Effector memory CD4-positive, alpha-beta T cell (primary cell): ENCODE measurements at places on chromosomes 7 and 10.

DNA sequence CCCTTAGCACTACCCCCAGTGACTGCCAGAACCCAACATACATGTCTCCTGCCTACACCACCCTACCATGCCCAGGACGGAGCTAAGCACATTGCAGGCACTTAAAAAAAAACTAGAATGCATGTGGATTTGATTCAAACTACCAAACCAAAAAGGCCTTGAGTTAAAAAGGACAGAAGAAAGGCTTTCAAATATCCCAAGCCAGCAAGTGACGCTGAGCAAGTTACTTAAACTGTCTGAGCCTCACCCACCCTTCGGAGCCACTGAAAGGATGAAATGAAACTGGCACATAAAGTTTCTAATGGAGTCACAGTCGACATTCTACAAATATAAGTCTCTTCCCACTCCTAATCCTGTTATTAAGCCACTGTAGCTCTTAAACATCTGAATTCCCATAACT lies 1.8 kb downstream of the CPXM2 start:
- H3K27ac ChIP-seq = no peak overlapping the region
- no peaks in the 10 kb centered on the region for H3K4me1 ChIP-seq
- no peaks in the 10 kb centered on the region for H3K27me3 ChIP-seq
- no peaks in the 10 kb centered on the region for H3K36me3 ChIP-seq
- no peak overlapping the region for H3K4me3 ChIP-seq

- no peaks in the 10 kb centered on the region for H3K36me3 ChIP-seq
- H3K27me3 ChIP-seq = no peaks in the 10 kb centered on the region
- no peak for DNase-seq
These were observed 87.9 kb upstream of the KLF14 start for GRCh38 chr7:130821864-130822263.

- H3K36me3 ChIP-seq = no peaks in the 10 kb centered on the region
- no peak overlapping the region for H3K27ac ChIP-seq
- no peaks in the 10 kb centered on the region for H3K27me3 ChIP-seq
- no peak for DNase-seq
These were observed 291.1 kb downstream of the GRID1 start for GRCh38 chr10:86075512-86075911.

GRCh38 chr7:26958834-26959233 lies 94.4 kb upstream of the SKAP2 start:
- H3K4me1 ChIP-seq = no peaks in the 10 kb centered on the region
- no peak for DNase-seq
- H3K4me3 ChIP-seq = no peak overlapping the region
- H3K27ac ChIP-seq = no peak overlapping the region

- no peaks in the 10 kb centered on the region for H3K36me3 ChIP-seq
- H3K27me3 ChIP-seq = no peaks in the 10 kb centered on the region
- no peak overlapping the region for H3K4me3 ChIP-seq
- DNase-seq = no peak
- no peak overlapping the region for H3K27ac ChIP-seq
These were observed 331.3 kb upstream of the COBL start for GRCh38 chr7:51647931-51648351.

- H3K27ac ChIP-seq = no peak overlapping the region
- H3K4me3 ChIP-seq = no peak overlapping the region
- H3K36me3 ChIP-seq = no peaks in the 10 kb centered on the region
These were observed 445.3 kb downstream of the ADRA2A start for GRCh38 chr10:111522141-111522540.

DNA sequence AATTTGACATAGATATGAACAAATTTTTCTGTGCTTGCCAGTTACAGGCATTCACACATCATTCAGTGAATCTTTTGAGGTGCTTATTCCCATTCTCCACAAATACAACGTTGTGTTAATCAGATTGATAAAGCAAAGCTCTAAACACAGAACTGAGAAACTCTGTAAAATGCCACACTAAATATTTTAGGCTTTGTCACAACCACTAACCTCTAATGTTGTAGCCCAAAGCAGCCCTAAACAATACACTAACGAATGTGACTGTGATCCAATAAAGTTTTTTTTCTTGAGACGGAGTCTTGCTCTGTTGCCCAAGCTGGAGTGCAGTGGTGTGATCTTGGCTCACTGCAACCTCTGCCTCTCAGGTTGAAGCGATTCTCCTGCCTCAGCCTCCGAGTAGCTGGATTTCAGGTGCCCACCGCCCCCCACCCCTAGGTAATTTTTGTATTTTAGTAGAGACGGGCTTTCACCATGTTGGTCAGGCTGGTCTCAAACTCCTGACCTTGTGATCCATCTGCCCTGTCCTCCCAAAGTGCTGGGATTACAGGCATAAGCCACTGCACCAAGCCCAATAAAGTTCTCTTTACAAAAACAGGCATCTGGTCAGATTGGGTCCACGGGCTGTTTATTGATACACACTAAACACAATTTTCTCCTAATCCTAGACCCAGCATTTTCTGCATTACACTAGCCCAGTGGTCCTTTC lies 6.9 kb downstream of the CYCS start:
- no peaks in the 10 kb centered on the region for H3K27me3 ChIP-seq
- H3K4me1 ChIP-seq = no peaks in the 10 kb centered on the region
- no peak overlapping the region for H3K27ac ChIP-seq
- peaks cover 22% of the 10 kb centered on the region for H3K36me3 ChIP-seq
- DNase-seq = no peak

DNA sequence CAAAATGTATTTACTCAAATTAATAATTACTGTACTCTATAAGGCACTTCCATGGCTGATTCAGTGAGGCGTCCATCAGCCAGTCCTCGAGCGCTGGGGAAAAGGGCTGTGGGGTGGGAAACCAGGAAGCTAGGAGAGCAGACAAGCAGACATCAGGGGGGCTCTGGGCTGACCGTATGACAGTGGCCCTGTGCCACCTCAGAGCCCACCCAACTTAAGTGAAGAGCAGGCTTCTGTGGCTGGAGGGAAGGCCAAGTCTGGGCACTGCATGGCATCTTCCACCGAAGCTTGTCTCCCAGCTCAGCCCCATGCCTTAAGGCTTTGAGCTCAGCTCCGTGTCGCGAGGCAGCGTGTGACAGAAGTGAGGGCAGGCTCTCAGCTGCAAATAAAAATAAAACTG lies 464.5 kb upstream of the ZMIZ1 start:
- no peak for DNase-seq
- no peak overlapping the region for H3K4me3 ChIP-seq
- H3K27me3 ChIP-seq = peaks cover 3% of the 10 kb centered on the region
- no peaks in the 10 kb centered on the region for H3K36me3 ChIP-seq

DNA sequence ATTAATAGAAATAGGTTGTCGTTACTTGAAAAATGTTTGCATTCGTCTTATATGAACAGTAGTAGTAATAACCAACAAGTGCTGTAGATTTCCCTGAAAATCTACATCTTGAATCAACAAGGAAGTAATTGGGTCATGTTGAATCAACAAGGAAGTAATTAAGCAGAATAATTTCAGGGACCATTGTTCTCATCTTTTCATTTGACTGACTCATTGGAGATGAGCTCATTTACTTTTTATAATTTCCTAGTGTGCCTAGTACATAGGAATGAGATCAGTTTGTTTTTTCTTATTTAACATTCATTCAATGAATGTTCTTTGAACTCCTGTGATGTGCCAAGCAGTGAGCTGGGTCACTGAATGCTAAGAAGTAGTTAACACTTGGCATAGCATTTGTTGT lies 8.2 kb downstream of the CLDN12 start:
- no peak for DNase-seq
- H3K27ac ChIP-seq = no peak overlapping the region
- H3K4me1 ChIP-seq = no peaks in the 10 kb centered on the region
- H3K36me3 ChIP-seq = no peaks in the 10 kb centered on the region
- no peak overlapping the region for H3K4me3 ChIP-seq
- no peaks in the 10 kb centered on the region for H3K27me3 ChIP-seq

DNA sequence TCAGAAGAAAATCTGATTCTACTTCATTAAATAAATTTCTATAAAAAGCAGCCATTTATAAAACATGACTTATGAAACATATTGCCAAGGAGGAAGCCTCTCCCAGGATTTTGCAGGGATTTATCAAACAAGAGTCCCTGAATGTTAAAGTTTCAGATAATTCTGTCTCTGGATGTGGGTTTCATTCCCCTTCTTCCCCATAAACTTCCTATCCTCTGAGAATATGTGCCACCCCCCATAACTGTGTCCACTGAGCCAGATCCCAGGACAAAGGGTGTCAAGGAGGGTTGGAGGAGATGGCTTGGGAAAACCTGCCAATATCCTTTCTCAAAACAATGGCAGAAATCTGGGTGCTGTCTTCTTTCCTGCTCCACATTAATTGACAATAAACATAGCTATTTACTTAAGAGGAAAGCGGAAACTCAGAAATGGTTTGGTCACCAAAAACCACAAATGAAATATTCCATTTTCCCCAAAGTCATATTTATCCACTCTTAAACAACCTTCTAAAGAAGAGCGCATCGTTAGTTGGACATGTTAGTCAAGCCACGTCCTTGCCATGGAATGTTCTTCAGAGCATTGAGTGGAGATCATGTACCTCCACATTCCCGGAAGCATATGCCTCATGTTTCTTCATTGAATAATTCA lies 54.3 kb upstream of the AKR1E2 start:
- DNase-seq = no peak
- no peaks in the 10 kb centered on the region for H3K4me1 ChIP-seq
- H3K27ac ChIP-seq = no peak overlapping the region
- no peaks in the 10 kb centered on the region for H3K36me3 ChIP-seq

DNA sequence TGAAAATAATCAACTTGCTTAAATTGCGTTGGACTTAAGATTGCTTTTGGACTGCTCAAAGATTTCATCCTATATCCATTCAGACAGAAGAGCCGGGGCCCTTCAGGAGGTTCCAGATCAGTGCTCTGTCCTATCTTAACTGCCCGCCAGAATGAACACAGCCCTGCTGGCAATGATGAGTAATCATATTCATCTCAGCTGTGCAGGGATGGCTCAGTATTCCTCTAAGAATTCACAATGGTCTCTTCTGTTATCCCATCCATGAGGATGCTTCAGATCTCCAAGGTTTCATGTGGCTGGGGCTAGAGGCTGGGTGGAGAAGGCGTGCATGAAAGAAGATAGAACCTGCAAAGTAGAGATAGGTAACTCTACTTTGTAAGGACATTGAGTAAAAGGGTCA lies 80.0 kb upstream of the NPVF start:
- no peak overlapping the region for H3K27ac ChIP-seq
- H3K4me1 ChIP-seq = no peaks in the 10 kb centered on the region
- no peak overlapping the region for H3K4me3 ChIP-seq
- H3K36me3 ChIP-seq = no peaks in the 10 kb centered on the region

GRCh38 chr7:30459591-30460245 lies 18.9 kb downstream of the NOD1 start:
- no peaks in the 10 kb centered on the region for H3K4me1 ChIP-seq
- H3K4me3 ChIP-seq = no peak overlapping the region
- no peaks in the 10 kb centered on the region for H3K27me3 ChIP-seq
- H3K36me3 ChIP-seq = peaks cover 18% of the 10 kb centered on the region
- DNase-seq = no peak

DNA sequence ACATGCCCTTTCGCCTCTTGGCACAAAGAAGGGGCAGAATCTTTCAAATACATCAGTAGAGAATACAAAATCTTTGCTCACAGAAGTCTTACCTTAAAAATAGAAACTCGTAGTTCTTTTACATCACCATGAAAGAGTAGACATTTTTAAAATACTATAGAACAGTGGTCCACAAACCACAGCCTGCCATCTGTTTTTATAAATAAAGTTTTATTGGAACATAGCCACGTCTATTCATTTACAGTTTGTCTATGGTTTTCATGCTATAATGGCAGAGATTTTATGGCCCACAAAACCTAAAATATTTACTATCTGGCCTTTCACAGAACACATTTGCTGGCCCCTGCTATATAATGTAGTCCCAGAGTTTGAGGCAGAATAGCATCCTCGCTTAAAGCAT lies 46.1 kb upstream of the CABCOCO1 start:
- H3K36me3 ChIP-seq = no peaks in the 10 kb centered on the region
- no peaks in the 10 kb centered on the region for H3K27me3 ChIP-seq
- no peak overlapping the region for H3K4me3 ChIP-seq
- H3K4me1 ChIP-seq = no peaks in the 10 kb centered on the region

DNA sequence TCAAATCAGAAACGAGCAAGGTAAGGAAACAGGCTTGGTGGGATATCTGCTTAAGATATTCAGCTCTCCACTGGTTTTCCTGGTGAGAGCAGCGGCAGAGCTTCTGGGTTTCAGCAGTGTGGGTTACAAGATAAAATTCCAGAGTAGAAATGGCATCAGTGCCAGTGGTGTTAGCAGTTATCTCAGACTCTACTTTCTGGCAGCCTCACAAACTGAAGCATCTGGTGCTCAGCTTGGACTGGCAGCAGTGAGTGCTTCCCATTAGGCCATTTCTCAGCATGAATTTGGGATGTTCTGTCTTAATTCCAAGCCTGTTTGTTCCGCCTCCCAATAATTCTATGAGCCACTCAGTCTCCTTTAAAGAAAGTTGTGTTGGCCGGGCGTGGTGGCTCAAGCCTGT lies 6.9 kb upstream of the GSTO2 start:
- no peak for DNase-seq
- no peaks in the 10 kb centered on the region for H3K27me3 ChIP-seq
- H3K4me3 ChIP-seq = no peak overlapping the region
- H3K4me1 ChIP-seq = peaks cover 13% of the 10 kb centered on the region
- peaks cover 44% of the 10 kb centered on the region for H3K36me3 ChIP-seq

DNA sequence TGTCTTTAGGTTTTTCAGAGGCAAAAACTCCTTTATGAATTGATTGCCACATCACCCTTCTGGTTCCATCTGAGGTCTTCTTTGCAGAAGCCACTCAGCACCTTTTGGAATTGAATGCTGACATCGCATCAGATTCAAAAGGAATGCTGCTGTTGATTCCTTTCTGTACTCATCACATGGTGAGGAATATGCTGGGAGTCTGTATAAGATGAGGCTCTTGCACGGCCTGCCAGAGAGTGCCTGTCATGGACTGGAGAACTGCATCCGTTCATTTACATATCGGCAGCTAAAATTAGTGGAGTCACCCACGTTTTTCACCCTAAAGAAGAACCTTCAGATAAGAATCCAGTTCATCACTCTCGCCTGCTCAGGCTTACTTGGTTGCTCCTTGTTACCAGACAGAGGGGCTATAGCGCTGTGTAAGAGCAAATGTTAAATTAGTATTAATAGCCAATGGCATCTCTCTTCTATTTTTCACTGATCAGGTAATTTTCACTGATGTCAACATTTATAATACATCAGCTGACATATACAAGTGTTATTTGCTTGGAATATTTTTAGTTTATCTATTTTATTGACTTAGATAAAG lies 14.3 kb downstream of the NRG3 start:
- no peak for DNase-seq
- H3K4me1 ChIP-seq = no peaks in the 10 kb centered on the region
- H3K27ac ChIP-seq = no peak overlapping the region
- no peaks in the 10 kb centered on the region for H3K36me3 ChIP-seq
- no peak overlapping the region for H3K4me3 ChIP-seq

GRCh38 chr10:120587061-120587460 lies 130.0 kb downstream of the PLPP4 start:
- no peaks in the 10 kb centered on the region for H3K4me1 ChIP-seq
- H3K4me3 ChIP-seq = no peak overlapping the region
- H3K27ac ChIP-seq = no peak overlapping the region
- DNase-seq = no peak

GRCh38 chr10:12927896-12928295 lies 73.6 kb downstream of the CCDC3 start:
- H3K27me3 ChIP-seq = no peaks in the 10 kb centered on the region
- no peak for DNase-seq
- H3K36me3 ChIP-seq = no peaks in the 10 kb centered on the region

GRCh38 chr10:91294134-91294906 lies 73.9 kb downstream of the PCGF5 start:
- no peak overlapping the region for H3K27ac ChIP-seq
- H3K36me3 ChIP-seq = no peaks in the 10 kb centered on the region
- H3K4me3 ChIP-seq = no peak overlapping the region
- H3K27me3 ChIP-seq = no peaks in the 10 kb centered on the region

- no peak overlapping the region for H3K4me3 ChIP-seq
- H3K27ac ChIP-seq = no peak overlapping the region
- no peak for DNase-seq
- peaks cover 9% of the 10 kb centered on the region for H3K4me1 ChIP-seq
- no peaks in the 10 kb centered on the region for H3K36me3 ChIP-seq
These were observed 3.6 kb downstream of the ZNF438 start for GRCh38 chr10:31028081-31028480.
